AML-193 (cell line): ENCODE measurements at places on chromosomes 4 and X.

- no peak for DNase-seq
These were observed 313.2 kb upstream of the DKK2 start for GRCh38 chr4:107349266-107349665.

- DNase-seq: peak; percentile 36
These were observed 164.7 kb downstream of the DCLK2 start for GRCh38 chr4:150242820-150243458.

- DNase-seq: no peak
These were observed 1.7 kb downstream of the FRAS1 start for GRCh38 chr4:78058591-78059523.

DNA sequence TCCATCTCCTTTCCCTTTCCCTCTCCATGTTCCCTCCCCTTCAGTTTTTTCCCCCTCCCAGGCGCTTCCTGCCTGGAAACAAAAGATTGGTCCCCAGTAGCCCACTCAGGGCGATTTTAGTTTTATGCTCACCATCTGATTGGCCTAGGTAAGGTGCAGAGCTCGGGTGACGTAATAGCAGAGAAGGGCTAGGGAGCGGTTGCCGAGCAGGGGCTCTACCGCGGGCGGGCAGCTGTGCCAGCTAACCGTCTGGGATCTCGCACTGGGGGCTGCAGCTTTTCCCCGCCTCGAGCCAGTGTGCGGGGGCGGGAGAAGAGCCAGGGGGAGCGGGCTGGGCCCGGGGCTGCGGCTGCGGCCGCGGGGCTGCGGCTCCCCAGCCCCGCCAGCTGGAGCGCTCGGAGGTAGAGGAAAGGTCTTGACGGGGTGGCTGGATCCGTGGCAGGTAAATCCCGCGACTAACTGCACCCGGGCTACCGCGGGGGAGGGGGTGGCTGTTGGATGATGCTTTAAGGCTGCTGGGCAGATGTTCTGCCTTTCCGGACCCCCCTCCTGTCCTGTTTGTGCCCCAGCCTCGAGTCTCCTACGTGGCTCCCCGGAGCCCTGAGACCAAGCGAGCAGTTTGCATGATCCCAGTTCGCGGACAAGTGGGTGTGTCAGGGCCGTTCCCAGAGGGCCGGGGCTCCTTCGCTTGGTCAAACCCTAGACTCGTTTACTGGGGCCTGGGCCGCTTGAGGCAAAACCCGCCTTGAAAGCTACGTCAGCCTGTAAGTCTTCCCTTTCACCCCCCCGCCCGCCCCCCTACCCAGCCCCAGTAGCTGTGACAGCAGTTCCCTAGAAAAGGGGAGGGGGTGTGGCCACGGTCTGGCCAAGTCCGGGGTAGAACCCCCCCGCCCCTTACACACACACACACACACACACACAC lies at the start of gene PAK3:
PAK3 (plus strand) TSS at position 218 of the 922 bp plus-strand sequence. CDS start 26,913 bp downstream, outside the sequence.
- DNase-seq: no peak
